ENCODE measurements at places on chromosomes 12 and 14.

DNA sequence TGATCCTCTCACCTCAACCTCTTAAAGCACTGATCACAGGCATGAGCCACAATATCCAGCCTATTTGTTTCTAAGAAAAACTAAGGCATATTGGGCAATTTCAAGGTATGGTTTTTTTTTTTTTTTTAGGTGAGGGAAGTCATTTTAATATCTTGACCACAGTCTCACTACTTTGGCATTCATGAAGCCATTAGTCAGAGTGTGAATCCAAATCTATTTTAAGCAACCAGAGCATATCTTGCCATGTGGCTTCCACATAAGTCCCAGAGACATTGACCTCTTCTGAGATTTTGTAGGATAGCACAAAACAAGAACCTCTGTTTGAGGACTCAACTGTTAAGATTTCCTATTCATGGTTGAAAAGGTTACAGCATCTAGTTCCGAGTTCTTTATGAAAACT lies 130.3 kb upstream of the RBM19 start:
- DNase-seq: no peak

GRCh38 chr12:82650627-82651337 lies 35.9 kb upstream of the TMTC2 start:
- peak; percentile 35 for DNase-seq

- no peak for DNase-seq
Measured at GRCh38 chr12:57874166-57875108, 27.9 kb upstream of the CTDSP2 start.

DNA sequence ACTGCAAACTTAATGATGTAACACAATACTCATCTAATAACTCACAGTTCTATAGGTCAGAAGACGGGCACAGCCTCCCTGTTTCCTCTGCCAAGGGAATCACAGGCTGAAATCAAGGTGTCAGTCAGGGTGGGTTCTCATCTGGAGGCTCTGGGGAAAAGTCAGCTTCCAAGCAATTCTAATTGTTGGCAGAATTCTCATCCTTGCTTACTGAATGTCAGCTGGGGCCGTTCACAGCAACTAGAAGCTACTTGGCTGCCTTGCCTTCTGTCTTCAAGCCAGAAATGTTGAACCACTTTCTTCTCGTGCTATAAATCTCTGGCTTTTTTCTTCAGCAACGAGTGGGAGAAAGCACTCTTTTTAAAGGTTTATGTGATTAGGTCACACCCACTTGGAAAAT lies 80.1 kb upstream of the PDZRN4 start:
- DNase-seq: no peak

GRCh38 chr14:89428173-89428523 lies 11.1 kb upstream of the FOXN3 start:
- no peak for DNase-seq

- DNase-seq: peak; percentile 83
Measured at GRCh38 chr12:12376646-12377448, 20.0 kb downstream of the BORCS5 start.

DNA sequence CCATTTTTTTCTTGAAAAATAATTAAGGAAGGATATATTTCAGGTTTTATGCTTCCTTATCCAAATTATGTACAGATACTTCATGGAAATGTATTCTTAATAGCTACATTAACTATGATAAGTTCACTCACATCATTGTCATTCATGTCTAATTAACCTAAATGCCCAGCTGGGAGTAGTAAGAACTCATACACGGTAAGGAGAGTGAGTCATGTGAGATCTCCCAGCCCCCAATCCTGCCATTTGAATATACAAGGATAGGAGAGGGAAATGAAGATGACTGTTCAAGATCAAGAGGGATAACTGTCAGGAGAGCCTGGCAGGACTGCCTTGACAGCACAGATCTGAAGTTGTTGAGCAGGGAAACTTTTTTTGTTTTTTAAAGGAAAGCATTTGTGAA lies 343.4 kb upstream of the USP15 start:
- no peak for DNase-seq

GRCh38 chr12:29730481-29730880 lies 53.3 kb downstream of the TMTC1 start:
- no peak for DNase-seq

GRCh38 chr12:119841433-119842210 lies 35.5 kb downstream of the CIT start:
- no peak for DNase-seq

GRCh38 chr14:73472185-73473114 lies 14.1 kb upstream of the NUMB start:
- DNase-seq: peak; percentile 71

DNA sequence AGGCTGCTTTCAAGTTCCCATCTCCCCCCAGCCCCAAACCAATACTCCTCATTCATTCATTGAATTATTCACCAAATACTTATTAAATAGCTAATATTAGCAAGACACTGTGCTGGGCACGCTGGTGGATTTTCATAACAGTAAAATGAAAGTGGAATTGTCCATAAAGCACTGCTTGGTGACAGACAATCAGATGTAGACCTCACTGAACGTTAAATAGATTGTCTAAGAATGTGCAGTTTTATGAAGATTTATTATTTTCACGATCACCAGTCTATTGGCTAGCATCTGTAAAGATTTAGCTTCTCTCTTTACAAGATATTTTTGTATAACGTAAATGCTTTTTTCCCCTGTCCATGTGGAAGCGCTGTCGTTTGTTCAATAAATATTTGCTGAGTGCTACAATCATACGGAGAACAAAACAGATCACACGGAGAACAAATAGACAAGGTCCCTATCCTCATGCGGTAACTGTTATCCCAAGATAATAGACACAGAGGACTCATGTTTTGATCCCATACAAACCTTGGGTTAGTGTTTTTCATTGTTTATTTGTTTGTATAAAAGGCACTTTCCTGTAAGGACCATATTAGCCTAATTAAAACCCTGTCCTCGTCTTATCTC lies 397.6 kb downstream of the BCAT1 start:
- DNase-seq: no peak

- DNase-seq: no peak
Measured at GRCh38 chr12:78878459-78878858, 13.9 kb downstream of the SYT1 start.

All from CD4-positive, alpha-beta T cell treated with Interleukin-2 at 100 ng/mL for 4 hours (primary cell).